Endothelial cell of coronary artery (primary cell): ENCODE measurements at places on chromosomes 2 and 18. TPM values are rescaled to one million over a fixed set of nuclear protein-coding genes. Genes with fewer than 3 reads are reported as not detected.

MBP gene
- 0.99 and 17.8 TPM in 2 replicates for total RNA-seq

TRIM43 gene
- not detected in 2 replicates for total RNA-seq

METAP1D gene
- total RNA-seq, result 3.1 and 3.7 TPM in 2 replicates

TTC39C gene
- 3.4 and 4.4 TPM in 2 replicates for total RNA-seq
